PC-9 (cell line): ENCODE measurements at places on chromosomes 2 and 18. TPM values are rescaled to one million over a fixed set of nuclear protein-coding genes. Genes with fewer than 3 reads are reported as not detected.

ATP5MC3 gene
- 450 and 528 TPM in 2 replicates for total RNA-seq

DNAJC5G gene
- total RNA-seq: not detected in 2 replicates

VWC2L gene
- not detected in 2 replicates for total RNA-seq

COL3A1 gene
- total RNA-seq: not detected in 2 replicates

TUBA4B gene
- not detected in 2 replicates for total RNA-seq

RNF25 gene
- 24.6 and 27.2 TPM in 2 replicates for total RNA-seq

MYL1 gene
- not detected in 2 replicates for total RNA-seq

RND3 gene
- total RNA-seq: 72.9 and 99.1 TPM in 2 replicates

CRYGD gene
- not detected in 2 replicates for total RNA-seq

BARD1 gene
- 29.1 and 42.0 TPM in 2 replicates for total RNA-seq

ST8SIA5 gene
- total RNA-seq: not detected in 2 replicates

LRP2 gene
- total RNA-seq: not detected in 2 replicates

TEKT4 gene
- total RNA-seq: 0.15 TPM in 1 of 2 replicates, not detected in the other

DNA sequence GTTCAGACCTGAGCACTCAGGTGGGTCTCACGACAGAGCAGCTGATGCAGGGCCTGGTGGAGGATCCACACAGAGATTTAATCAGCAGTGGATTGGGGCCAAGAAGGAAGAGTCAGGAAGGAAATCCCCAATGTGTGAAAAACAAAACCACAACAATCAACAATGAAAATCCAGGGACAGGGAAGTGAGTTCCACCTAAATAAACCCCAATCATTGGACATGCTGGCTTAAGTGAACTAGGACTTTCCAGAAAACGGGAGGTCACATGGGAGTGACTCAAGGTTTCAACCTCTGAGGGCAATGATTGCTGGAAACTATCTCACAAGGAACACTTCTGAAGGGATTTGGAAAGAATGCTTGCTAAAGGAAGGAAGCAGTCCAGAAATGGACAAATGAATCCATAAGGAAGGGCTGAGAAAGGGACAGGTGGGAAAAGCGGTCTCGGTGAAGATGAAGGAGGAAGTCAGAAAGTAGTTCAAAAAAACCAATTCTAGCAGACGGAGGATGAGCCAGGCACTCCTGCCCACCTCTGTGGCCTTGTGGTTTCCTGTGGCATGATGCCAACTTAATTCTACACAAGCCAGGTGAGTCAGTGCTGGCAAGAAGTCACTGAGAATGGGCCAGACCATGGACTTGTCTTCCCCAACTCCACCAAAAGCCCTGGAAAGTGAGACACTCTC is 15.4 kb upstream of the XDH start:
- DNase-seq: peak; percentile 86

- no peak for DNase-seq
These were observed 110.1 kb downstream of the RGPD3 start for GRCh38 chr2:106358081-106358480.

DNA sequence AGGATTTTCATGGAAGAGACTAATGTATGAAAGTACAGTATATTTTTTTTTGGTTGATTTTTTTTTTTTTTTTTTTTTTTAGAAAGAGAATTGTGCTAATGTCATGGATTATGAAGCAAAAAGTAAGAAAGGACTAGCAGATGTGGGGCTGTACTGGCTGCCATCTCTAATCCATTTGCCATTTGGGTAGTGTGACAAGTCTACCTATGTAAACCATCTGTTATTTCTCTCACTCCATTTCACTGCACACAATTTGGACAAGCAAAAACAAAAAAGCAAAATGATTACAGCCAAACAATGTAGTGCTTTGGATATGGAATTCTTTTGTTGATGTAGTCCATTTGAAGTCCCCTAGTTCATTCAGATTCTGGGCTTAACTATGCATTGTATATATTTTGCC is 1355.4 kb downstream of the LRP1B start:
- no peak for DNase-seq

GRCh38 chr2:217875138-217875537 is 127.7 kb downstream of the TNS1 start:
- no peak for DNase-seq

DNA sequence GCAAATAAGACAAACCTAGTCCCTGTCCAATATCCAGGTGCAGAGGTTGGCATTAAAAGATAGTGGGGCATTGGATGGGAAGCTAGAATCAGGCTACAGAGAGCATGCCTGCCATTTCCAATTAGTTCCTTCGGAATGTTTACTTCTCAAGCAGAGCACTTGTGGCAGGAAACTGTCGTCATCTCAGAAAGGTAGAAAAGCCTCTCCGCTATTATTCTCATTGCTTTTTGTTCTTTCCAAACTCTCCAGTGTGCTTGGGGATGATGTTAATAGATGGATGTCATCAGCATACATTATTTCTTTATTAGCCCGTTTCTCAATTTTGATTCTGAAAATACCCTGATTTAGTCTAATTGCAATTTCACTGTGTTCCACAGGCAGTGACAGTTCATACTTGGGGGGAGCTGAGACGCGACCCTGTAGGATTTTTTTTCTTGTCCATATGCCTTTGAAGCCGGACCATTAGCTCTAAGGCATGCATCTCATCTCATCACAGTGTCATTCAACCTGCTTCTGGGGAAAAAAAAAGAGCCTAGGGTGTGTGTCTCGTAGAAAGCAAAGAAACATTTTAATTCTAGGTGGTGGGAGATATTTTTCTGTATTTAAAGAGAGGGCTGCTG is 7.7 kb downstream of the ASB18 start:
- no peak for DNase-seq

GRCh38 chr2:208671284-208671683 is 264.7 kb downstream of the PTH2R start:
- DNase-seq: no peak

DNA sequence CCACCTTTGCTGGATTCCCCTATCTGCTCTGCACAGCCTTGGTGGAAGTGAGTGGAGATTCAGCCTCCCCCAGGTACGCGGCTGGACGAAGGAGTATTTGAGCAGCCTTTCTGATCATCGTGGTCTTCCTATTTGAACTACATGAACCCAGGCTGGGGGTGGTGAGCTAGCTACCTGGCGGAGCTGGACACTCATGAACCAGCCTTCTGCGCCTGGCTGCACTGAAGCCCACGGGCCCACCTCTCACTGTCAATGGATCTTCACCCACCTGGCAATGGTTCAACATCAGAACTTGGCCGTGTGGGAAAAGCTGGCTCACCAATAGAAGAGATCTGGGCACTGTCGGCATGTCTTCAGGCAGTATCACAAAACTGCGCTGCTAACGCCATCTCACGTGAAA is 35.4 kb downstream of the ANKMY1 start:
- no peak for DNase-seq

GRCh38 chr2:216349366-216349765 is 22.9 kb downstream of the MARCHF4 start:
- DNase-seq: no peak

DNA sequence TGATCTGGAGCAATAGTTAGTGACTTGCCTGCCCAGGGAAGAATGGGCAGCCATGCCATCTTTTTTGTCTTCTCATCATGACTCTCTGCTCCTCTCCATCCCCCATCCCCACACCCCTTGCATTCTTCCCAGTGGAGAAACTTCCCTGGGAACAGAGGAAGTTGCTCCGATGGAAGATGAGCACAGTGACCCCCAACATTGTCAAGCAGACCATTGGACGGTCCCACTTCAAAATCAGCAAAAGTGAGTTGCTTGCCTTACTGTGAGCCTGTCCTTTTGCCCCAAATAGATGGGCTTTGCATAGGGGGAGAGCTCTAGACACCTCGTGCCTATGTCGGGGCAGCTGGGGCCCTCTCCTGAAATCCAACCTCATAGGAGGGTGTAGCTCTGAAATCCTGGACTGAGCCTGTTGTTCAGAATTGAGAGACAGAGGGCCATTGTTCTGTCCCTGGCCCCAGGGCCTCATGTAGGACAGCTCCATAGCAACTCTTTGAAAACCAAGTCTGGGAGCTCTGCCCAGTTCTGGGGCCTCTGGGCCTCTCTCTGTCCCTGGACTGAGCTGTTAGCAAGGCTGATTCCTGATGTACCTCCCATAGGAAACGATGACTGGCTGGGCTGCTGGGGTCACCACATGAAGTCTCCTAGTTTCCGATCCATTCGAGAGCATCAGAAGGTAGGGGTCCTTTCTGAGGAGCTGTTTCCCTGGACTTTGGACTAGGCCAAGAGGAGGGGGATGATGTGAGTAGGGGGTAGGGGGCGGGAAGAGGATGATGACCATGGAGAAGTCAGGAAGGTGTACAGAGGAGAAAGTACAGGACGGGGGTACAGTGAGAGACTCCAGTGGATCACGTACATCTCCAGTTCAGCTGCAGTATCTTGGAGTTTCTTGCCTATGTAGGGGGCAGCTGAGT is 35.2 kb downstream of the TTLL4 start:
- DNase-seq: peak; percentile 46

DNA sequence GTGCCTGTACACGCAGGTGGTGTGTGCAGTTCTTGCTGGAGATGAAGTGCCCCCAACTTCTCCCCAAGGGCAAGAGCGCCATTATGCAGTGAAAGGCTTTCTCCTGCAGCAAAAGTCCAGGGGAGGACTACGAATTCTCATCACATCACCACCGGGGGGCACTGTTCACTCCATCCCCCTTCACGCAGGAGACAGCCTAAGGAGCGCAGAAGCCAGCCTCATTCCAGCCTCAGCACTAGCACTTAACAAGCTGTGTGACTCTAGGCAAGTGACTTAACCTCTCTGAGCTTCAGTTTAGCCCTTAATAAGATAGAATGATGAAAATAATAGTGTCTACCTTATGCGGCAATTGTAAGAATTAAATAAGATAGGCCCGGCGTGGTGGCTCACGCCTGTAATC is 32.3 kb downstream of the DNMT3A start:
- DNase-seq: no peak

- DNase-seq: no peak
These were observed 197.0 kb downstream of the NCKAP5 start for GRCh38 chr2:133371286-133371685.

GRCh38 chr2:191622374-191623320 is 55.3 kb upstream of the NABP1 start:
- DNase-seq: peak; percentile 94

DNA sequence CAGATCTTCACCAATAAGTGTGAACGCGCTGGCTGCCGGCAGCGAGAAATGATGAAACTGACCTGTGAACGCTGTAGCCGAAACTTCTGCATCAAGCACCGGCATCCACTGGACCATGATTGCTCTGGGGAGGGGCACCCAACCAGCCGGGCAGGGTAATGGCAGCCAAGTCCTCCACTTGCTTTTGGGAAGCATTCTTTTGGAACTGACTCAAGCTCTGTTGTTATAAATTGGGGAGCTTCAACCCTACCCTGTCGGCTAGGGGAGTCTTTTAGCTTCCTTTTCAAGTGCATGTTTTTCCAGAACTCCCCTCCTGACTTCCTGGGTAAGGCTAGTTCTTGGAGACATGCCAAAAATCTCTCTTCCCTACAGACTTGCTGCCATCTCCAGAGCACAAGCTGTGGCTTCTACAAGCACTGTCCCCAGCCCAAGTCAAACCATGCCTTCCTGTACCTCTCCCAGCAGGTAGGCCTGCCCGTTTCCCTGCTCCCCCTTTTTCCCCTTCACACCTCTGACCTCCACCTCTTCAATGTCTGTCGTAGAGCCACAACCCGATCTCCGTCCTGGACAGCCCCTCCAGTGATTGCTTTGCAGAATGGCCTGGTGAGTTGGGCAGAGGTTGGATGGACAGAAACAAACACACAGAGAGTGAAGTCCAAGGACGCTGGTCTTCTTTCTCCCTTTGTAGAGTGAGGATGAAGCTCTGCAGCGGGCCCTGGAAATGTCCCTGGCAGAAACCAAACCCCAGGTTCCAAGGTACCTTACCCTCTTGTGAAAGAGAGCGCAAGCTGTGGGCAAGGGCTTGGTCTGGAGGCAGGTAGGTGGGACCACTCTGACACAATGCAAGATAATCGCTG is 1.5 kb downstream of the ZFAND2B start:
- DNase-seq: no peak
